ENCODE measurements at places on chromosomes 2 and 18. TPM values are rescaled to one million over a fixed set of nuclear protein-coding genes. Genes with fewer than 3 reads are reported as not detected.

GRCh38 chr2:213242653-213243052 is 41.6 kb upstream of the SPAG16 start:
- DNase-seq: no peak

DNA sequence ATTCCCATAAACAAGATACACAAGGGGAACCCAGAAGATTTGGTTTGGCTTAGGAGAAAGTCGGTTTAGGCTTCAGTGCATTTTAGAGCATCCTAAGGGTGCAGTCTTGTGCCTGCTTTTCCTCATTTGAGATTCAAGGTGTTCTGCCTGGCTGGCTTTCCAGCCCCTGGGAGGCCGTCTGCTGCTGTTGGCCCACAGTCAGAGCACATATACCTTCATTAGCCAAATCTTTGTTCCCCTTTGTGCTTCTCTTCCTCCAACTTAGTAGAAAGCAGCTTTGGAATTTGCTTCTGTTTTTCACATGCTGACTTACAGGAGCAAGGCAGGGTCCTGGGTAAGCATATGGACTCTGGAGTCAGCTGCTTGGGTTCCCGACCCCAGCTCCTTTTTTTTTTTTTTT is 477.1 kb upstream of the TCF4 start:
- no peak for DNase-seq

GRCh38 chr2:205836477-205837221 is 154.3 kb downstream of the NRP2 start:
- DNase-seq: no peak

DNA sequence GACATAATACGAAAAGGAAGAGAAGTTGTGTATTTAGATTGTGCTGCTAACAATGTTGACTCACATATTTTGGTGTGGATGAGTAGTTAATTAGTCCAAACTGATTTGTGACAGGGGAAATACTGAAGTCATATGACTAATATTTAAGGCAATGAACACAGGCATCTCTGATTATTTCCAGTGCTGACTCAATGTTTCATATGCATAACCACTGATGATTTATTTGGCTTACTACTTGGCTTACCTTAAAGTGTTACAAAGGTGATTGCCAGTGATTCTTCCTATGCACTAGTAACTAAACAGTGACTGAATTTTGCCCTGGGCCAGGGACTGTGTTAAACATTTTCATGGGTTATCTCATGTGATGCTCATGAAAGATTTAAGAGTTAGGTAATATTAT is 722.6 kb downstream of the METTL4 start:
- DNase-seq: no peak

DNA sequence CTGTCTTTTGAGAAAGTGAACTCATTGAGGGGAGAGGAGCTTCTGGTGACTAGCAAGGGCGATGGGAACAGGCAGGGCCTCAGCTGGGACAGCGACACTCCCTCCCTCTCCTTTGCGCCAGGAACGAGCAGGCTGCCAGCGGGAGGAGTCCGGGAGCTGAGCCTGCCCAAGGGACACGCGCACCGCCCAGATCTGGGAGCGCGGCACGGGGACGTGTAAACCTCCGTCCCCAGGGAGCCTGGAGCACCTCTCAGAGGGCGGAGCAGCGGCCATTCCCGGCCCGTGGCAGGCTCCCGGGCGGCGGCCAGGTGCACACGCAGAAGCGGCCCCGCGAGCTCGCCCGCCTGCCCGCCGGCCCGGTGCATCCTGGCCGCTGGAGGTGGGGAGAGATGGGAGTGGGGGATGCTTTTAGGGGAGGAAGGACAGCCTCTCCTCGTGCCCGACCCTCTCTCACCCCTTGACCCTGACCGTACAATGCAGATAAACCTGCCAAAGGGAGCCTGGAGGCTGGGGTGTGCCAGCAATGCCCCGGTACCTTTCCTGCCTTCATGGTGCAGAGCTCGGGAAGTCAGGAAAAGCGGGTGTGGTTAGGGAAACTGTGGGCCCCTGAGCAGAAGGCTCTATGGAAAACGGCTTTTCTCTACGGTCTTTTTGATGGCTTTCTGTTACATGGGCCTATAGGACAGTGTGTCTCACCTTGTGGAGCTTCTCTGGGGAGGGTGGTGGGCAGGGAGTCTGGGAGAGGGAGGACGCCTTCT is 2.2 kb downstream of the AQP4 start:
- DNase-seq: no peak

DNA sequence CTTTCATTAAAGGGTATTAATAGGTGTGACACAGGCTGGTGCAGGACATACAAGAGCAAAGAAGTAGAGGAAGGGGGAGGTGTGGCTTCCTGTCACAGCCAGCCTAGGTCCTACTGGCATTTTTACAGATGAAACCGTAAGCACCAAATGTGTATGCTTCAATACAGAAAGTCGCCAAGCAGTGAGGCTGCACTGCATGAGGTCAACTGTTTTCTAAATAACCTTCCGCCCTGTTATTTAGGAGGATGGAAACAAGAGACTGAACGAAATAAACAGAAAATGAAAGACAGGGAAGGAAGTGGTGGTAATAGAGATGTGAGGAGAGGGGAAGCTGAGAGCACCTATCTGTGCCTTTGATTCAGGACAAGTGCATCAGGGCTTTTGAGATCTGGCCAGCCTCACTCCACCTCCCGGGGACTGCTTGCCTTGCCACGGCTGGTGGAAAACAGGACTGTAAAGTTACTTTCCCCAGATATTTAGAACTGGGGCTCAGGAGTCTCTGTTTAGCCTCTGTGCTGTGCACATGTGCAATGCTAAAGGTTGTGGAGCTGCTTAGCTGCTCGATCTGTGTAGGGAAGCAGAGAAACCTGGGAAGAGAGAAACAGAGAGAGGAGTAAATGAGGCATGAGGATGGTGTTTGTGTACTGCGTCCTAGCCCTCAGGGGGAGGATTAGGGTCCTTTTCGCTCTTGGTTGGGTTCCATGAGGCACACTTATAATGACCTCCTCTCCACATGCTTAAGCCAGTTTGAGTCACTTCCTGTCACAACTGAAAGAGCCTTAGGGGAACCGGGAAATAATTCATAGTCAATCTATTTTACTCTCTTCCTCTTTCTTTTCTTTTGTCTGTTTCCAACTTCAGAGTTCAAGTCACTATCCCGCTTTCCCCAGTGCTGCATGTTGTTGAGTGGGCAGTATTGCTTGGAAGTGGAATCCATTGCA is 62.3 kb upstream of the BOD1L2 start:
- no peak for DNase-seq

GRCh38 chr2:109407276-109408042 is 206.3 kb downstream of the SEPTIN10 start:
- DNase-seq: no peak

GRCh38 chr2:10238991-10239485 is 63.7 kb upstream of the HPCAL1 start:
- DNase-seq: no peak

- DNase-seq: no peak
Measured at GRCh38 chr2:168320267-168320666, 72.9 kb upstream of the STK39 start.

- DNase-seq: no peak
Measured at GRCh38 chr2:219178377-219179175, 501 bp downstream of the RETREG2 start.

- no peak for DNase-seq
Measured at GRCh38 chr2:146978577-146979555, 866.0 kb upstream of the ACVR2A start.

DNA sequence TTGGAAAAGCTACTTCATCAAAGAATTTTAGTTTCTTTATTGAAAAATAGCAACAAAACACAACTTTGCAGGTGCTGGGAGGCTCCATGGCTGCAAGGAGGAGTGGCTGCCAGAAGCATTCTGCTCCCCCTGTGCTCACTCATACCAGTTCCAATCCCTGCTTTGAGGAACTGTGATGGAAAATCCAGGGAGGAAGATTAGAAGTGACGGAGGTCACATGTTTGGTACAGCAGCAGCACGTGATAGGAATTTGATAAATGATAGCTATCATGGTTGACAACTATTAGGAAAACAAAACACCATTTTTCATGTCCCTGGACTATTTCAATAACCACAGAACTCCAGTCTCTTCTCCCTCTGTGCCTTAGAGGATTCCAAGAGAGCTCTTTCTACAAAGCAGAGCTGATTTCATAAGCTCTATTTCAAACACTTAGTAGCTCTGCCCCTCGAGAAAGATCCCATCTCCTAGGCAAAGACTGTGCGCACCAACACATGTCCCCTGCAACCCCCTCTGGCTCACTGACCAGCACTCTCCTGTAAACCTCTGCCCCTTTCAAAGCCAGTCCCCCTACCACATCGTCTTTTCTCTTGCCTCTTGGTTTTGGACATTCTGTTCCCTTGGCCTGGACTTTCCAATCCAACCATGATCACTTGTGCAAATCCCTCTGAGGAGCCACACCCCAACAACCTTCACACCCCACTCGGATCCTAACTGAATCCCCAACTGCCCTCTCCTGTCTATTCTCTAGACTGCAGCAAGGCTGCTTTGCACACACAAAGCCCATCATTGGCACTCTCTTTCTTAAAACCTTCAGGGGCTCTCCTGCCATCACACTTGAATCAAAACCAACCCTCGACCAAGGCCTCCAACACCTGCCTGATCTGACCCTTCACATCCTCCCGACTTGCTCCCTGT is 352.4 kb upstream of the PKDCC start:
- DNase-seq: no peak

- DNase-seq: no peak
Measured at GRCh38 chr18:8374676-8375075, 234.6 kb upstream of the RAB12 start.

DNA sequence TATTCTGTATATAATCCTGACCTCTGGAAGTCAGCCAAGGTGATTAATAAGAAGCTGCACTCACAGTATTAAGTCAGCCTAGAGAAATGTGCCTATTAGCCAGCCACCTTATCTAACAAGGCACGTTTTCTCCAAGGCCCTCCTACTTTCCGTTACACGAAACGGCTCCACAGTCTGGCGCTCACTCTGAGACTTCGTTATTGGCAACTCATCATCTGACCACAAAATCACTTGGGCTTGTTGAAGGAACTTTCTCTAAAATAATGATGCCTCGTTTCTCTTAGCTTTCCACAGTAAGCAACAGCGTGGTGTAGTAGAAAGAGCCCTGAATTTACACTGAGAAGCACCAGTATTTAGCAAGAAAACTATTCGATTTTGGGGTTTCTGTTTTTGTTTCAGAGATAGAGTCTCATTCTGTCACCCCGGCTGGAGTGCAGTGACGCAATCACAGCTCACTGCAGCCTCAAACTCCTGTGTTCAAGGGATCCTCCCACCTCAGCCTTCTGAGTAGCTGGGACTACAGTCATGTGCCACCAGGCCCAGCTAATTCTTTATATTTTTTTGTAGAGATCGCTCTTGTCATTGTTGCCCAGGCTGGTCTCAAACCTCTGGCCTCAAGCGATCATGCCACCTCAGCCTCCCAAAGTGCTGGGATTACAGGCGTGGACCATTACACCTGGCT is 53.6 kb upstream of the SLC14A1 start:
- DNase-seq: no peak

DNA sequence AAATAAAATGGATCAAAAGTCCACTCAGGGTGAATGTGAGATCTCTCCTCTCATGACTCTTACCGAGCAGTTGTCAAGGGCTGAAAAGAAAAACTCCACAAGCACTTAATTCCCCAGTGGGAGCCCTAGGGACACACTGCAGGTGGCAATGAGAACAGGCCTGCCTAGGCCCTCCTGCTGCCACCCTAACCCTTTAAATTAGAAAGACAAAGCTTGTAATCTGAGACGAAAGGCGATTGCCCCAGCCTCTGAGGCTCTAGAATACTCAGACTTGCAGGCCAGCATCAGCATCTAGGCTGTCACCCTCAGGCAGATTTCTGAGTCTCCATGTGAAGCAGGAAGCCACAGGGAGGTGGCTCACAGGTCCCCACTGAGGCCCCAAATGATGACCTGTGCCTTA is 457.0 kb upstream of the MYT1L start:
- no peak for DNase-seq

- DNase-seq: no peak
Measured at GRCh38 chr2:60560734-60561644, 7.5 kb upstream of the BCL11A start.

- no peak for DNase-seq
Measured at GRCh38 chr2:221350616-221351015, 221.5 kb downstream of the EPHA4 start.

DNA sequence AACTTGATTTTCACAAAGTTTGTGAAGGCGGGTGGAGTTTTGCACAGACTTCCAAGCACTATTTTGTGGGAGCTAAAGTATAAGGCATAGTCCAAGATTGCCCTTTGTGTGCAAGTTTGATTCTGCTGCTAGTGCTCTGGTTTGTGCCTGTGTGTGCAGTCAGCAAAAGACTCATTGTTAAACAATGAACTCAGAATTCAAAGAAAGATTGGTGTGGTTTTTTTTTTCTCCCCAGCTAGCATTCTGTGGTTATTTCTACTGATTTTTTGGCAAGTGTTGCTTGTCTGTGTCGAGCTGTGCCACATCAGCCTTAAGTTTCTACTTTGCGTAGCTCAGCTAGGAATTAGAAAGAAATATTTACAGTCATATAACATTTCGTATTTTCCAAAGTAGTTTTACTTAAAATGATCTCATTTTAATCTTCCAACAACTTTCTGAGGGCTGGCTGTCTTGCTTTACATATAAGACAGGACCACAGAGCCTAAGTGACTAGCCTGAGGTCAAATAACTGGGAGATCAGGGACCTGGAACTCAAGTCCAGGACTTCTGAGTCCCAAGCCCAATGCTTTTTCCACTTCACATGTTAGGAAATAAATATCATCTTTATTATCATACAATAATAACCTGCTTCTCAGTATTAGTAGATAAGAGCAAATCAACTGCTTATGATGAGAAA is 69.8 kb downstream of the BABAM2 start:
- DNase-seq: no peak

GRCh38 chr2:109258376-109258775 is 129.4 kb downstream of the SH3RF3 start:
- DNase-seq: no peak

Gene LIMS4
- total RNA-seq: not detected

Gene KIF1A
- 5.2 TPM for total RNA-seq

Gene CABLES1
- total RNA-seq: 14.6 TPM

Gene TLX2
- total RNA-seq: 0.63 TPM

Gene ANO7
- 0.58 TPM for total RNA-seq

Gene DLGAP1
- 7.5 TPM for total RNA-seq

Gene PTPRM
- 112 TPM for total RNA-seq

Gene BCL2
- total RNA-seq: 53.9 TPM

Gene SGPP2
- 3.5 TPM for total RNA-seq

Gene UXS1
- 47.2 TPM for total RNA-seq

Gene COLEC11
- total RNA-seq: 2.9 TPM
